Aorta (tissue), 5 donors: ENCODE measurements at places on chromosomes 6 and 20. TPM values are rescaled to one million over a fixed set of nuclear protein-coding genes. Genes with fewer than 3 reads are reported as not detected.

SLC17A3 gene
- total RNA-seq: not detected

STX11 gene
- total RNA-seq: 6.5 TPM

SLC16A10 gene
- 13.1 TPM for total RNA-seq

SLCO4A1 gene
- total RNA-seq: 14.6 TPM

IFNGR1 gene
- 82.8 TPM for total RNA-seq

BPIFB1 gene
- not detected for total RNA-seq

LY6G6D gene
- total RNA-seq: not detected

DUSP15 gene
- 2.4 TPM for total RNA-seq

CST2 gene
- total RNA-seq: not detected

MRPL14 gene
- total RNA-seq: 24.6 TPM

FKBP1C gene
- total RNA-seq: 1.6 TPM

BEND3 gene
- total RNA-seq: 1.4 TPM

SLC4A11 gene
- 0.29 TPM for total RNA-seq

ELOVL4 gene
- total RNA-seq: 3.3 TPM

SAPCD1 gene
- 2.9 TPM for total RNA-seq

SLC22A7 gene
- not detected for total RNA-seq
